ENCODE measurements at places on chromosomes 16 and 17.
A peak's percentile ranks its signal among the peaks of the same experiment; 100 is the strongest.

DNA sequence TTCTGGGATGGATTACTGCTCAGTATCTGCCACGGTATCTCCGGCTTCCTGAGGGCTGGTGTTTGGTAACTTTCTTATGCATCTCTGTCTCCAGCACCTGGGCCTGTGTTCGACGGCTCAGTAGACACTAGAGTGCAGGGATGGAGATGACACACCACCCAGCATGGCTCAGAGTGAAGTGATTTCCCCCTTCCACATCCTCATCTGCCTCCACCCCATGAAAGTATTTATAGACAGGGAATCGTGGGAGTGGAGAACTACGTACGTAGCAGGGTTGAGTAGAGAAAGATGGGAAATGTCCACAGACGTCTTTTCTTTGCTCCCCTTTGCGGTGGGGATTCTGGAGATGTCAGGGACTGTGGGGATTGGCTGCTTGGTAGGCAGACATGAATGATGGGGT is 11.8 kb upstream of the SLC25A19 start:
- no peak for DNase-seq

DNA sequence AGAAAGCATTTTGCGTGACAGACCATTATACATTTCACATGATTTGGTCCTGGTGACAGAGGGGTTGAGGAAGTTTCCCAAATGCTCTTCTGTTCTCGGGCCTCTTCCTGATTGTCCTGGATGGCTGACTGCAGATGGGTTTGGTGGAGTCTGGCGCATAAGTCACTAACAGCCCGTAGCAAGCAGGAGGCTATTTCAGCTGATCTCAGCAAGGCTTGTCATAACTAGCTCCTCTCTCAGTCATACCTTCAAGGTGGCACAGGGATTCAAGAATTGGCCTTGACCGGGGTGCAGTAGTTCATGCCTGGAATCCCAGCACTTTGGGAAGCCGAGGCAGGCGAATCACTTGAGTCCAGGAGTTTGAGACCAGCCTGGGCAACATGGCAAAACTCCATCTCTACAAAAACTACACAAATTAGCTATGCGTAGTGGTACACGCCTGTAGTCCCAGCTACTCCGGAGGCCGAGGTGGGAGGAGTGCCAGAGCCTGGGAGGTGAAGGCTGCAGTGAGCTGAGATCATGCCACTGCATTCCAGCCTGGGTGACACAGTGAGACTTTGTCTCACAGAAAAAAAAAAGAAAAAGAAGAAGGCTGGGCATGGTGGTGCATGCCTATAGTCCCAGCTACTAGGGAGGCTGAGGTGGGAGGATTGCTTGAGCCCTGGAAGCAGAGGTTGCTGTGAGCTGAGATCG is 68.9 kb upstream of the HAS3 start:
- DNase-seq, result no peak

GRCh38 chr17:4897198-4897687 is 2.1 kb upstream of the C17orf107 start:
- no peak for DNase-seq

DNA sequence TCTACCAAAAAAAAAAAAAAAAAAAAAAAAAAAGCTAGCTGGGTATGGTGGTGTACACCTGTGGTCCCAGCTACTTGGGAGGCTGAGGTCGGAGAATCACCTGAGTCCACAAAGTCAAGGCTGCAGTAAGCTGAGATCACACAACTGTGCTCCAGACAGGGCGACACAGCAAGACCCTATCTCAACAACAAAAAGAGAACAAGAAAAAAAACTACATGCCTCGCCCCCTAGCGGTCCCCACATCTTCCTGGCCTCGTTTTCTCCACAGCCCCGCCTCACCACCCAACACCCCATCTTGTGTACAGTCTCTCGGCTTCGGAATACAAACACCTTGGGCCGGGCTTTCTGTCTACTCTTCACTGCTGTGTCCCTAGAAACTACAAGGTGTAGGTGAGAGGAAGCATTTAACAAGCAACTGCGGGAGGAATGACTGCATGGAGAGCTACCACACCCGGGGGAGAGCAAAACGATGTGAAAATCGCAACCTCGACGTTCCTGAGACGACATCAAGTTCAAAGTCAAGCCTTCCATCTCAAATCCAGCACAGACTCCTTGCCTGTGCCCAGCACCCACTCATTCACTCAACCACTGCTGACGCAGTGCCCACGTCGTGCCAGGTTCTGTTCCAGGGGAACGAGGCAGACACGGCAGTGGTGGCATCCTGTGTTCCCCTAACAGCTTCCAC is 9.0 kb downstream of the NTAN1 start:
- no peak for DNase-seq

- DNase-seq, result no peak
These were observed 10.0 kb downstream of the HERPUD1 start for GRCh38 chr16:56941856-56942331.

- no peak for DNase-seq
These were observed 53.7 kb downstream of the PLD6 start for GRCh38 chr17:17152385-17152784.

DNA sequence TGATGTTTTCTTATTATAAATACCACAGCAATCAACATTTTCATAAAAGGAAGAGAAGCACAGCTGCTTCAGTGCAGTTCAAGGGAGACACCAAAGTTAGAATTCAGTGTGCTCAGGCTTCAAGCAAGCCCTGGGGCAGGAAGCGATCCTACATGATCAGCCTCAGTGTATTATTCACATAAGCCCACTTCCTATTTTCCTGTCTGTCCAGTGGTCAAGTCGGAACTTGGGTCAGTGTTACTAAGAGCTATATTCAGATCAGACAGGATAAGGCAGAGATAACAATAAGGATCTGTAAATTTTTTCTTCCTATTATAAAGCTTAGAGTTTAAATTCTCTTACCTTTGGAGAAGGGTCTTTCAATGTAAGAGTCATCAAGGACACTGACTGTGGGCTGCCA is 12.9 kb downstream of the HEATR6 start:
- DNase-seq, result no peak

- no peak for DNase-seq
These were observed 68.5 kb upstream of the CDH5 start for GRCh38 chr16:66298006-66298405.

GRCh38 chr17:61458421-61459141 is 6.4 kb downstream of the TBX4 start:
- DNase-seq, result no peak

- no peak for DNase-seq
These were observed 4.3 kb downstream of the CAMKK1 start for GRCh38 chr17:3888343-3889171.

DNA sequence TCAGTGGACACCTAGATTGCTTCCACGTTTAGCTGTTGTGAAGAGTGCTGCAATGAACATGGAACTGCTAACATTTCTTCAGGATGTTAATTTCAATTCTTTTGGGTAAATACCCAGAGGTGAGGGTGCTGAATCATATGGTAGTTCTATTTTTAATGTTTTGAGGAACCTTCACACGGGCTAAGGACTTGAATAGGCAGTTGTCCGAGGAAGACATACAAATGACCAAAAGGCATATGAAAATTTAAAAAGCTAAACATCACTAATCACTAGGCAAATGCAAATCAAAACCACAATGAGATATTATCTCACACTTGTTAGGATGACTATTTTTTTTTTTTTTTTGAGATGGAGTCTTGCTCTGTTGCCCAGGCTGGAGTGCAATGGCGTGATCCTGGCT is 173.3 kb downstream of the PRKCB start:
- no peak for DNase-seq

DNA sequence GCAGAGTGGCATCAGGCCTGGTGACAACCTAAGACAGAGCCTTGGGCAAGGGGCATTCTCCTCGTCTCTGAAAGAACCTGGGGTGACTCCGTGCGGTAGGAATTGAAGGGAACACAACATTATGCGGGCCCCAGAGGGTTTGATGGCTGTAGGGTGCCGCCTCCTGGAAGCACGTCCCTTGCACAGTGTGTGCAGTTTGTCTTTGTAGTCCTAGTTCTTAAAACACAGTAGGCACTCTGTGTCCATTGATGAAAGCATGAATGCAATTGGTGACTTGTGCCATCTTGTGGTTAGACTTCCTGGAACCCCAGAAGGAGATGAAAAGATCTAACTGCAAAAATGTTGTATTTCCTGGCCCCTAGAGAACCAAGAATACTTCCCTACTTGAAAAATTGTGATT is 279.8 kb downstream of the UTP18 start:
- no peak for DNase-seq

DNA sequence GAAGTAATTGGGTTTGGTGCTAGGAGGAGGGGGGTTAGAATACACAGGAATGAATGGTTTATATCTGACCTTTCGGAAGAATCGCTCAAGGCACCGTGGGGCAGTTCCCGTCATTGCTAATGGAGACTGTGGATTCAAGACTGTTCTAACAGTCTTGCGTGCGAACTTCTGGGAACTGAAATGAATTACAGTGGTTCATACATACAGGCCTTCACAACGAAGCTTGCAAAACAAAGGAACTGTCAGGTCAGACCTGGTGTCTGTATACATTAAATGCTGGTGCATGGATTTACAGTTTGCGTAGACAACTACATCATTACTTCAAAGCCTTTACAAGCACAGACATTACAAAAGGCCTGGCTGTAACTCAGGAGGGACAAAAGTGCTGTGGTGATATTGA is 983.9 kb downstream of the CDH11 start:
- DNase-seq, result no peak

- DNase-seq, result no peak
These were observed 317.8 kb downstream of the RBFOX1 start for GRCh38 chr16:7650431-7650830.

DNA sequence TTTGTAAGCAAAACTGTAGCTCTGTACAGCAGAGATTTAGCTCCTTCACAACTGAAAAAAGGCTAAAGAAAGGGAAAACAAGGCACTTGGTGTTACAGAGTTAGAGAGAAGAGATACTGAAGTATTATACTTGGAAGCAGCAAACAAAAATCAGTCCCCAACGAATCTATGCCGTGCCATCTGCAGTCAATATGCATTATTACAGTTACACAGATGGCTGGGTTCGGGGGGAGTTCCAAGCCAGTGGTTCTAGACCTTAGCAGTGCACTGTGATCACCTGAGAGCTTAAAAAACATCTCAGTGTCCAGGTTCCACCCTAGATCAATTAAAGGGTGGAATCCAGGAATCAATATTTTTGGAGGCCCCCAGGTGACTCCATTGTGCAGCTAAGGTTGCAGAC is 489.9 kb downstream of the SHISA9 start:
- DNase-seq, result no peak

DNA sequence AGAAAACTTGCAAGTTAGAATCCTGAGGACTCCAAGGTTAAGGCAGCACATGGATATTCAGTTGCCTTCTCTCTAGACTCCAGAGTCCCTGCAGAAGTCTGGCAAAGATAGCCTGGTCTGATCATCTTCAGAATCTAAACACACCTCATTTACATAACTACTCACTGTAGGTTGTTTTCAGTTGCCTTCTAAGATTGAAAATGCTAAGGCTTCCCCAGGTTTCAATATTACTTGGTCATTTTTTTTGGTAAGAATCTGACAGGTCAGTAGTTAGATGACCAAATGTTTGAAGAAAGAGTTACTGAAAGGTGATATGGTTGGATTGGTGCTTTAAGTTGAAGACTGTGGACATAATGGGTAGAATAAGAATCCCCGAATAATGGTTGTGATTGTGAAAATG is 205.4 kb upstream of the KCNJ16 start:
- no peak for DNase-seq

DNA sequence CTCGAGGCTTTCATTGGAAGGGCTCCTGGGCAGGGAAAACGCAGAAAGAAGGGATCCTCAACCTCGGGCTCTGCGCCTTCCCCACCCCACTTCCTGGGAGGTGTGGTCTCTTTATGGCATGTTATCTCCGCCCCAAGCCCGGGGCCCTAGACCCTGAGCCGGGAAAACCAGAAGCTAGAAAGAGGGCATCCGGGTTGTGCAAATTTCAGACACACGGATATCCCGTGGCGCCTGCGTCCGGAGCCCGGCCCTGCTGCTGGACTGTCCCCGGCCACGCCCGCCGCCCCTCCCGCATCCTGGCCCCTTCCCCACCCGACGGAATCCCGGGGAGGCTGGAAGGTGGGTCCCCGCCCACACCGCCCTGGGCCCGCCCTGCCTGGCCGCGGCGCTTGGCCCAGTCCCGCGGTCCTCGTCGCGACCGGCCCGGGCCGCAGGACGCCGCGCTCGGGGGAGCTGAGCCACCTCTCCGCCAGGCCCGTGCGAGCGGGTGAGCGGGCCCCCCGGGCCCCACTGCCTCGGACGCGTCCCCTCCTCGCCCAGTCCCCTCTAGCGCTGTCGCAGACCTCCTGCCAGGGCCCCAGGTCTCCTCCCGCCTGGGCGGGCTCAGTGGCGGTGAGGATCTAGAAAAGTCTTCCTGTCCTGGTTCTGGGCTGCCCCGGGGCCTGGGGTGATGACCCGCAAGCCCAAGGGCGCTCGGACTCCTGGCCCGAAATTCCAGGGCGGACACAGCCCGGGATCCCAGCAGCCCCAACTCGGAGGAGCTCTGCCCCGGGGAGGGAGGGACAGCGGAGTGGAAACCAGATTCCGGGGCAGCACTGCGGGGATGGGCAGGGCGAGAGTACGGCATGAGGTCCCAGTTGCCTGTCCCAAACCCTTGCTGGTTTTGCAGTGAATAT is at the start of gene SLC16A5:
Gene SLC16A5 (plus strand): TSS at position 397 of the 896 bp plus-strand sequence. CDS start 5,683 bp downstream, outside the sequence.
- peak; percentile 95 for DNase-seq
